ENCODE measurements at places on chromosomes 13 and 19.

DNA sequence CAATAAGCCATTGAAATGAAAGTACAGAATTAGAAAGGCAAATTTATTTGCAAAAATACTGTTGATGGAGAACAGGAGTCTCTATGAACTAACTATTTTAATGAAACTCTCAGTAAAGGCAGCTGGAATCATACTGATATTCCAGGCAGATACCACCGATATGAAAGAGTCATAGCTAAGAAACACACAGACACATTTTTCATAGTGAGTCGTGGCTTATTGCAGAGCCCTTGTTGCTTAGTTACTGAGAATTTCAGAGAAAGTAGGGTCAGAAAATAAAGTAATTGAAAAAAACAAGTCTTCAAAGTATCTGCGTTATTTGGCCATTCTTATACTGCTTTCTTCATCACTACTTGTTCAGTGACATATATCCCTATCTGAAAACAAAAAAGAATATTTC lies 1890.9 kb downstream of the PCDH9 start:
- DNase-seq = no peak

GRCh38 chr19:33189453-33189852 lies 4.7 kb upstream of the LRP3 start:
- DNase-seq = no peak

- no peak for DNase-seq
Observed at GRCh38 chr19:6963937-6964336, 57.3 kb downstream of the MBD3L2B start.

- DNase-seq = no peak
Observed at GRCh38 chr13:66410314-66410713, 819.8 kb downstream of the PCDH9 start.

GRCh38 chr13:102911336-102911735 lies 65.5 kb downstream of the ERCC5 start:
- DNase-seq = no peak

DNA sequence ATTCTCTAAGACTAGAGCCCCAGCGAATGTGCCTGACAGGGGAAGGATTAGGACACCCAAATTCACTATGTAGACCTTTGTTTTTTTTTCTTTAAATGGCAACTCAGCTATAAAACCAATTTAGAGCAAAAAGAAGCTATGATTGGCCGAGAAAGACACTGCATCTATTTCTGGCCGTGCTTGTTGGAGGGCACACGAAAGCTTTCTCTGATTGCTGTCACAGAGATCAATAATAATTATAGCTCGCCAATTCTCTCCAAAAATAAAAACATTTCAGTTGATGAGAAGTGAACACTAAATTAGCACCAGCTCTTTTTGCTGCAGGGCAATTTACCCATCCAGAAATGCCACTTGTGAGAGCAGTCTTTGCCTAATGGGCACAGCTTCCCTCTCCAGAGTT lies 31.2 kb downstream of the CBY2 start:
- no peak for DNase-seq

DNA sequence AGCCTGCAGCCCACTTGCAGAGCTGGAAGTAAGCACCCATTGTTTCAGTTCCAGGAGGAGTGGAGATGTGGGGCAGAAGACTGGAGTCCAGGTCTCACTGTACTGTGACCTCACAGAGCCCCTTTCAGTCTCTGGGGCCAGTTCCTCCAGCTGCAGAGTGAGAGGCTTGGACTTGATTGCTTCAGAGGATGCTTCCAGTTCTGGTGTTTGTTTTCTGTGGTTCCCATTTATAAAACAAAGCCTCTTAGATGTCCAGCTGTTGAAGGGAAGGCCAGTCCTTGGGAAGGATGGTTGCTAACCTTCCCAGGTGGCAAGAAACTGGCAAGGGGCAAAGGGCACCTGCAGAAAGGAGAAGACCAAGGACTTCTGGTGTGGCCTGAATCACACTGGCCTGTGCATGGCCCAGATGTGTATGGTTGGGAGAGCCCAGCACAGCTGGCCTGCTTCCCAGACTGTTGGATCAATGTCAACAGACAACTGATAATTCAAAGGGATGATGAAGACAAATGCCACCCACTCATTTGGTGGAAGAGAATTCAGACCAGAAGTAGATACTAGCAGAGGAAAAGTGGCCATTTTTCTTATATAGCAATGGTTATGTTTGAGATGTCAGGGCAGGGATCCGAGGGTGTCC lies 218.5 kb downstream of the ZNF536 start:
- DNase-seq = no peak

GRCh38 chr13:53012707-53013106 lies 15.9 kb upstream of the OLFM4 start:
- no peak for DNase-seq

DNA sequence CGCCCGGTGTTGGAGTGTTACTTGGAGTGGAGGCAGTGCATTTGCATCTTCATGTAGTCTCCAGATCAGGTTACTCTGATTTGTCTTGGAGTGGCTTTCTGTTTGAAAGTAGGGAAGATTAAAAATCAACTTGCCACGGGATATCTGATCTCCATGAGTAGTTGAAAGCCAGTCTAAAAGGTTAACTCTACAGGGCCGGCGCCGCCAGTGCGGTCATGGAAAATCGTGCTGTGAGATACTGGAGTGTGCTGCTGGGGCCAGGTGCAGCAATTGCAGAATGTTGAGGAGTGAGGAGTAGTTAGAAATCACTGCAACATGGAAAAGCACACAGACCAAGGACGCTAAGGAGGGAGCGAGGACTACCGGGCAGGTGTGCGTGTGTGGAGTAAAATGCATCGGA lies 175.0 kb downstream of the STK24 start:
- no peak for DNase-seq

GRCh38 chr19:10520652-10521318 lies 3.5 kb upstream of the S1PR5 start:
- DNase-seq = no peak

DNA sequence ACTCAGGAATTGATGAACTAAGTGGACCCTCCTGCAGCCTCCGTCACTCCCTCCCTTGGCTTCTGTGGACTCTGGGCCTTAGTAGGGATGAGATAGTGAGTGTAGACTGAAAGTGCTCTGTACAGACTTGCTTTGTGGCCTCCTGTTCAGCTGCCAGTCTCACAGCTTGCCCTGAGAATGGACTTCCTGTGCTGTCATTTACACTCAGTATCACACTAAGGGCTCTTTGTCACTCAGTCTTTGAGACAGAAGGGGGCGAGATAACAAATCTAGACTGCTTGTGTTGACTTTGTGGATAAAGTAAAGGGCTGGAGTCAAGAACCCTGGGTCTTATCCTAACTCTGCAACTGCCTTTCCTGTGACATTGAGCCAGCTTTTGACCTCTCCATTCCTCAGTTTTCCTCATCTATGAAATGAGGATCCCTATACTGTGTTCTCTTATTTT lies 21.0 kb upstream of the SPRY2 start:
- no peak for DNase-seq

DNA sequence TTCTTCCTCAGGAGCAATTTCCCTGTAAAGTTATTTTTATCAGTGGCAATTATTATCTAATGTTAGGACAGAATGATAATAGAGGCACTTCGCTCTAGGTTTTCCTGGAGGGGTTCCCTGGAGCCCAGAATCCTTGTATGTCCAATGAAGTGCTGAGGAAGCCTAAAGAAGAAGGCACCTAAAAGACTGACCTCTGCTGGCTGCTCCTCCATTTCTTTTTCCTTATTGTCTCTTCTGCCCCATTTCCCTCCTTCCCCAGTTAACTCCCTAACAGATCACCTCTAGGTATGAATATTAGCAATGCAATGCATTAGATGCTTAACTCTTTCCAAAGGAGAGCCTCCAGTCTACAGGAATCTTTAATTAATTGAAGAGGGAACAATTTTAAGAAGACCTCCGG lies 985.4 kb downstream of the DIAPH3 start:
- DNase-seq = no peak

- DNase-seq = no peak
Observed at GRCh38 chr19:34244611-34245299, 9.6 kb upstream of the GARRE1 start.

- DNase-seq = no peak
Observed at GRCh38 chr19:45296355-45296754, 26.3 kb downstream of the CKM start.

DNA sequence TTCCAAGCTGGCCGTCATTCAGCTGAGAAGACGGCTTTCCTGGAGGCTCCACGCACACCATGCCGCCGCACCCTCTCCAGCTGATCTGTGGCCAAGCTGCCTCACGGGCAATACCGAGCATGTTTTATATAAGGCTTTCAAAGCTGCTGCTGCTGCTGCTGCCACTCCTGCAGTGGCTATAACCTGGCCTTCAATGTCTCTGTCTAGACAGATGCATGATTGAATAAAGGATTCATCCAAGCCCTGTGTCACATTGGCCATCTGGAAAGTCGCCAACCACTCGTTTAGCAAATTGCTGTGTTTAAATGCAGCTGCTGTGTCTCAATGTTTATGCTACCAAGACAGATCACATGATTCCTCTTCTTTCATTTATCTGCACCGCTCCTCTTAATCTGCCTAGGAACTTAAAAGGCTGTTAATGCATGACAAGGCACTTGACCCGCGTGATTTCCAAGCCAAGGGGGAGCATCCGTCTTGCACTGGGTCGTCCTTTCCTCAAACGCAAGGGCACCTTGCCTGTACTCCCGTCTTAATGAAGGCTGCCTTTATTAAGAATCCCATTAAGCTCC lies 114.3 kb downstream of the TEX26 start:
- DNase-seq = peak; percentile 69
